ACHN (cell line): ENCODE measurements at places on chromosomes 7 and 10.

- DNase-seq = no peak
These were observed 18.9 kb upstream of the FGFR2 start for GRCh38 chr10:121617176-121617575.

DNA sequence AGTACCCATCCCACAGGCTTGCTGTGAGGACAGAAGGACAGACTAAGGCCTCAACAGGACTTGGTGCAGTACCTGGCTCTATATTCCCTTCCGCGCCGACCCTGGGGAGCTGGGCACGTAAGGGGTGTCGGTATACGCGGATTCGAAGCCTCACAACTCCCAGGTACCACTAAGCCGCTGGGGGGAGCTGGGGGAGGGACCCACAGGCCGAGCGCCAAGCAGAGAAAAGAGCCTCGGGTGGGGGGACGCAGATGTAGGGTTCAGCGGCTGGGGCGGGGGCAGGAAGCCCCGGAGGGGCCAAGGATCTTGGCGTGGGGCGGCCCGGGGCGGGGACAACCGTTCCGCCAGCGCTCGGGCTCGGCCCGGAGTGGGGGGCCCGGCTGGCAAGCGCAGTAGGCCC is 126.4 kb upstream of the ZNF746 start:
- peak; percentile 58 for DNase-seq

DNA sequence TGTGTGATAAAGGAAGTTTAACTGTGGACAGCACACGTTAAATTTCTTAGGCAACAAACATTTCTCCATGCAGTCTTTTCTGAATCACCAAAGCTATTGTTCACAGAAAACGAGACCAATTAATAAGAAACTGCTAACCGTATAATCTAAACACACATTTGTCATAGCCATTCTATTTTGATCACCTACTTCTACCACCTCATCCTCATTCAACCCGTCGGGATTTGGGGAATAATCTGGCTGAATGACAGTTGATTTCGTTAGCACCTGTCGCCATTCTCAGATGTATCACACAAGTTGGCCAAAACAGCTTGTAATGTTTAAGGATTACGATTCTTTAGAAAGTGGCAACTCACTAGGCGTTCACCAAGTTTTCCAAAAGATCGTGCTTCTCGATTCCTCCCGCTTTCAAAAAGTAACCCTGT is 1.2 kb downstream of the EZH2 start:
- peak; percentile 33 for DNase-seq

DNA sequence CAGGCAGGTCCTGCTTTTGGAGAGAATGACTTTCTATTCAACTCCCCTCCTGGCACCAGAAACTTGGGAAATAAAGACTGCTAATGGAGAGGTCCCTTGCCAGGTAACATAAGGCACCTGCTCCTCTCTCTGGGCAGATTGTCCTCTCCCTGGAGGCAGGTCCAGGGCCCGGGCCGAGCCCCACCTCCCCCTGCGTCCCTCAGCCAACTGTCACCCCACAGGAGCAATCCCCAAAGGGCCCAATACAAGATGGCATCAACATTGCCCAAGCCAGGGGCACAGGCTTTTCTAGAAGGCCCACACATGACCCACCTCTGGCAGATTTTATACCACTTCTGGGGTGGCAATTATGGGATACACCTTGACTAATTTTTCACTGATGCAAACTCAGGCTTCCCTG is 145.2 kb downstream of the HERPUD2 start:
- DNase-seq = no peak

DNA sequence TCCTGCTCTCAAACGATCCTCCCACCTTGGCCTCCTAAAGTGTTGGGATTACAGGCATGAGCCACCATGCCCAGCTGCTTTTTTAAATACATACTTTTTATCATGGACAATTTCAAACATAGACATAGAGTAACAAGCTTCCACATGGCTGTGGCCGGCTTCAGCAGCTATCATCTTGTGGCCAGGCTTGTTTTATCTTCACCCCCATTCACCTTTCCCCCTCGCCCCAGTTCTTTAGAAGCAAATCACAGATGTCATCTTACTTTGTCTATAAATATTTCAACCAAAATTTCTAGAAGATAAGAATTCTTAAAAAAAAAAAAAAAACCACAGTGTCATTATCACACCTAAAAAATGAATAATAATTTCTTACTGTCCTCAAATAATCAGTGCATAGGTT is 5.9 kb downstream of the FOXK1 start:
- DNase-seq = no peak

- DNase-seq = no peak
These were observed 6.9 kb downstream of the BAZ1B start for GRCh38 chr7:73515178-73515577.

- DNase-seq = no peak
These were observed 410.8 kb upstream of the ETV1 start for GRCh38 chr7:14400271-14400670.

DNA sequence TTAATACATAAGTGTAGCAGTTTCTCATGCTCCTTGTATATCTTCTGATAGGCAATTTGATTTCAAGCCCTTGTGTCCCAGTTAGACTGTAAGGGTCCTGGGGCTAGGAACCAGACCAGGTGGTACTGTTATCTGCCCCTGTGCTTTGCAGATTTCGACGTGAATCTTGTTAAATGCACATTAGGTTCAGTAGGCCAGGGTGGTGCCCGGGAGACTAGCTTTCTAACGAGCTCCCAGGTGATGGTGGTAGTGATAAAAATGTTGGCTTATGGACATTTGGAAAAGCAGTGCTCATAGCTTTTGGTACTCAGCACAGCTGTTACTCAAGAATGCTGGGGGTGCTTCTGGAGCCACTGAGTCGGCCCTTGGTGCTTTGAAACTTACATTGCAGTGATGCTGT is 64.2 kb downstream of the PRPF18 start:
- DNase-seq = no peak

DNA sequence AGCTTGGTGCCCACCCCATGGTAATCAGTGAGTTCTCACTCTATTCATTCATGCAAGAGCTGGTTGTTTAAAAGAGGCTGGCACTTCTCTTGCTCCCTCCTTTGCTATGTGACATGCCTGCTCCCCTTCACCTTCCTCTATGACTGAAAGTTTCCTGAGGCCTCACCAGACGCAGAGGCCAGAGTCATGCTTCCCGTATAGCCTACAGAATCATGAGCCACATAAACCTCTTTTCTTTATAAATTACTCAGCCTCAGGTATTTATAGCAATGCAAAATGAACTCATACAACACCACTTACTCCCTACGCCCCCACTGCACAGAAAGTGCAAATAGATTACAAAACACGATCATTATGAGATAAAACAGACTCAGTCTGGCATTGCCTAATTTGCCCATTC is 39.0 kb downstream of the SEC61G start:
- no peak for DNase-seq

- DNase-seq = no peak
These were observed 346.6 kb upstream of the MGMT start for GRCh38 chr10:129120441-129120840.

DNA sequence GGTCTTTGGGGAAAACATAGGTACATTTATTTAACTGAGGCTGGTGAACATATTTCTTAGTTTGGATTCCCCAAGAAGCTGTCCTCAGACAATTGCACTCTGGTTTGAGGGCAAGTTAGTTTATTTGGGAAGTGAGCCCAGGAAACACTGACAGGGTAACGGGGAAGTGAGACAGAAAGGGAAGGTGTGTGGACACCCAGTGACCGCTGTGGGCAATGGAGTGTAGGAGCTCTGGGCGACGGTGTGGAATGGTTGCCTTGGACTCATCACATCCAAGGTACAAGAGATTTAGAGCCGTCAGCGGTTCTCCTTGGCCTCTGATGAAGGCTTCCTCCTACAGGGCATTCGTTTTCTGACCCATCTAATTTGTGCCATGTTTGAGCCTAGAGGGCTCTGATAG is 7.1 kb downstream of the MRC1 start:
- no peak for DNase-seq

DNA sequence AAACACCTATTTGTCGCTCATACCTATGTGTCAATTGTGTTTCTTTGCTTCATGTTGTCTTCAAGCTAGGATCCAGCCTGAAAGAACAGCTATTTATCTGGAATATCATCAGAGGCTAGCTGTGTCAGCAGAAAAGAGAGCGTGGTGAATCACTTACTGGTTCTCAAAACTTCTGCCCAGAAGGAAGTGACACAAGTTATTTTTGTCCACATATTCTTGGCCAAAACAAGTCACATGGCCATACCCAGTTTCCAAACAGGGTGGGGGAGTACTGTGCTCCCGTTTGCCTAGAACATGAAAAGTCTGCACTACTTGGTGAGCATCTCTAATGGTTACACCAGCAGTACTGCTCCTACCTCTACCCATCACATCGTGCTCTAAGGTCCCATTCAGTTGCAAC is 160.9 kb upstream of the CSTF2T start:
- DNase-seq = no peak

- no peak for DNase-seq
These were observed 3.5 kb downstream of the MGAM start for GRCh38 chr7:141999058-141999623.

DNA sequence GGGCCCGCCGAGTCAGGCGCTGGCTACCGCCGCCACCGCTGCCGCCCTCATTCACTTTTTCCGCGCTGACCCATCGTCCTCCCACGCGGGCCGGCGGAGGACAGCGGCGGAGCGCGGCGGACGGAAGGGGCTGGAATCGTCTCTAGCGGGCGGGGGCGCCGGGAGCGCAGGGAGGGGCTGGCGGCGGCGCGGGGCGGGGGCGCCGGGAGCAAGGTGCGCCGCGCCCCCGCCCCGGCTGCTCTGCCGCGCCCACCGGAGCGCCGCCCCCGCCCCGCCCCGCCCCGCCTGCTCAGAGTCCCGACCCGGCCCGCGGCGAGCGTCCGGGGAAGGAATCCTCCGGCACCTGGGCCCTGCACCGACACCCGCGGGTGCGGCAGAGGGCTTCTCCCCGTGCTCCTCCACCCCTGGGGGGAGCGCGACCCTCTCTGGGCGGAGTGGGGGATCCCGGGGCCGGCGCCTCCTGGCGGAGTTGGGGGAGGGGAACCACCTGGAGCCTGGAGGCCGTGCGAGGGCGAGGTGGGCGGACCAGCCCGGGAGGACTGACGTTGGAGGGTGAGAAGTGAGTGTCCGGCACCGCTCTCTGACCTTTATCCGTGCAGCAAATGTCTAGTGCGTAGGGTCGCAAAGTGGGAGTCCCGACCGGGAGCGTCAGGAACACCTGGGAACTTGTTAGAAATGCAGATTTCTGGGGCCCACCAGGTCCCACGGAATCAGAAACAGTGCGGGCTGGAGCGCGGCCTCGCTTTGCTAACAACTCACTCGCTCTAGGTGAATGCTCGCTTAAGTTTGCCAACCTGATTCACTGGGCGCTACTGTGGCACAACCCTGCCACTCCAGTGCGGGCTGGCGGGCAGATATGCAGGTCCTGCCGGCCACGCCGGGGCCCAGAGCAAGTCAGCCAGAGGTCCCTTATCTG is at the start of gene COBL:
TSS of gene COBL (minus strand) at position 144 of the 916 bp plus-strand sequence. CDS start 176 bp downstream, outside the sequence.
- DNase-seq = peak; percentile 54

DNA sequence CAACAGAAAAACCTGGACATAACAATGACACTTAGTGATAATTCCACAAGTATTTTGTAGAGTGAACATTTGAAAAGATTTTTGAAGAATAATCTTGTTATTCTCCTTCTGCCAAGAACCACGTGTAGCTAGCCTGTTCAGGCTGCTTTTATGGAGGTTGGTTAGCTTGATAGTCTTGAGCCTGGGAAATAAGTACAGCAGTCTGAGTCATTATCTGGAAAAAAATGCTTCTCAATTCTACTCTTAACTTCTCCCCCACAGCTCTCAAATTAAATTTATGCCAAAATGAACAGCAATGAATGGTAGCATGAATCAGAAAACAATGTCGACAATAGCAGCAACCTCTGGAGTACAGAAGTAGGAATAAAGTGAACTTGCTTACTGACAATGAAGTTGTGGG is 63.2 kb downstream of the GPR37 start:
- no peak for DNase-seq

DNA sequence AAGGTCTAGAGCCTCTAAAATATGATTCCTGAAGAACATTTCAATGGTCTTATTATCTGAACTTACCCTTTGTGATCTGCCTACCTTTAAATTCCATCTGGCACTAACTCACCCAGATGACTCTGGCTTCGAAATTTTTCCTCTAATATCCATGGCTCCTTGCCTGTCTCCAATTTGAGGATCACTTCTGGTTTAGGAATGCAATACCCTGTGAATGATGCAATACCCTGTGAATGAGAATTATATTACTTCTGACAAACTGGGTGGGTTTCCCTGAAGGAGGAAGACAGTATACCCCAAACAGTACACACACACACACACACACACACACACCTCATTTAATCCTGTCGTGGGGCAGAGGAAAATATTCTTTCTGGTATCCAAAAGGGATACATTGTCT is 115.3 kb downstream of the ZNF33B start:
- DNase-seq = no peak

DNA sequence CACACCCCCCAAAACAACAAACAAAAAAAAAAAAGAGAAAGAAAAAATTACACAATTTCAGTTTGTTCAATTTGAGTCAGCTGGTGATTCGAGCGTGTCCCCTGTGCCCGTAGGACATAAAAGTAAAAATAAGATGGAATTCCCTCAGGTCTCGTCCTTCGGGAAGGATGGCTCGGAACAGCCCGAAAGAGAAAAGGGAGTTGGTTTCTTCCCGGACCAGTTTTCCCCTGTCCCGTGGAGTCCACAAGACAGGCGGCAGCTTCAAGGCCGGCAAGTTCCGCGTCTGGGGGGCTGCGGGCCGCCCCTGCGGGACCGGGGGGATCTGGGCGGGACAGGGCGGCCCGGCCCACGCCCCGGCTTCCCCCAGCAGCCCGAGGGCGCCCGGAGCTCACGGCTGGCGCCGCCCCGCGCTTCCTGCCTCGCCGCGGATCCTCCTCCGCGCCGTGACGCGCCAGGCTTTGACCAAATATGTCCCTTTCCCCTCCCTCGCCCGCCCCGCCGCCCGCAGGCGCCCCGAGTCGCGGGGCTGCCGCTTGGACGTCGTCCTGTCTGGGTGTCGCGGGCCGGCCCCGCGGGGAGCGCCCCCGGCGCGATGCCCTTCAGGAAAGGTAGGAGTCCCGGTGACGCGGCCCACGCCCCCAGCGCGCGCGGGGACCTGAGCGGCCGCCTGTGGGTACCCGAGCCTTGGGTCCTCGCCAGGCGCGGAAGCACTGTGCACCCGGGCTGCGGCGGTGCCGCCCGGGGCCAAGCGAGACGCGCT is 55.8 kb downstream of the RBM17 start:
- DNase-seq = peak; percentile 81

DNA sequence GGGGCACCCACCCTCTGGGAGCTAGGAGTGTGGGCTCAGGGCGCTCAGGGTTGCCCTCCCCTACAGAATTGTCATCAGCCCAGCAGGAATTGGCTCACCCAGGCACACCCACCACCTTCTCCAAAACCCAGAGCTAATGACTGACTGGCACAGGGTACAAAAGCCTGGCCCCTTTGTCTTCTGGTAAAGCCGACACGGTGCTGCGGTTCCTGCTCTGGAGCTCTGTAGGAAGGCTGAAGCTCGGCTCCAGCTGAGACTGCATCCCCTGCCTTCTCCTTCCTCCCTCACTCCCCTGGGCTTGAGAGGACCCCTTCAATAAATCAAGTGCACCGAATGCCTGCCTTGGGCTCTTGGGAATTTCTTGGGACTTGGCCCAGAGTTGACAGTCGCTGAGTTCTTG is 117.9 kb upstream of the EEPD1 start:
- DNase-seq = no peak

- no peak for DNase-seq
These were observed 1.2 kb downstream of the MACROH2A2 start for GRCh38 chr10:70053841-70054288.
